ENCODE measurements at places on chromosomes 4 and X. TPM values are rescaled to one million over a fixed set of nuclear protein-coding genes. Genes with fewer than 3 reads are reported as not detected.

Gene TMPRSS11B
- total RNA-seq, result not detected

Gene WWC2
- 38.3 TPM for total RNA-seq

Gene ATP7A
- 6.6 TPM for total RNA-seq

Gene SOX3
- not detected for total RNA-seq

Gene ELF4
- 3.7 TPM for total RNA-seq

Gene TMSB15A
- not detected for total RNA-seq

Gene S100P
- 2.8 TPM for total RNA-seq

Gene AREG
- total RNA-seq, result 7.8 TPM

Gene PIN4
- 8.5 TPM for total RNA-seq

Gene PCDH7
- total RNA-seq, result 70.8 TPM
